ENCODE measurements at places on chromosomes 6 and 20.

DNA sequence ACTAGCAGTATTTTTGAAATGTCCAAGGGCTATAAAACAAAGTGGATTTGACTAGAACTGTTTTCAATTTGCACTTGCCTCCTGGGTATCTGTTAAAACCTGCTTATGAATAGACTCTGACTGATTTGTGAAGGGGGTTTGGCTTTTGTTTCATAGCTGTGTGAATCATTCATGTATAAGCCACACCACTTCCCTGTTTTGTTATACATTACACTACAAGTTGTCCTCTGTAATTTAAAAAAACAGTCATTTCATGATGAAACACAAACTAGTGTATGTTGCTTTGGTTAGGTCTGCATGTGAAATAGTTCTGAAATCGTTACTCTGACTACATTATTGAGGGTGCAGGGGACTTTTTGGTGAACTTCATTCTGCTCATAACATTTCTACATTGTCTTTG lies 121.7 kb downstream of the NKAIN2 start:
- no peak for DNase-seq

- DNase-seq: no peak
These were observed 12.0 kb downstream of the CD83 start for GRCh38 chr6:14129575-14129974.

GRCh38 chr20:38434301-38434741 lies 807 bp downstream of the SNHG17 start:
- no peak for DNase-seq

- DNase-seq: no peak
These were observed 105.4 kb downstream of the NOL4L start for GRCh38 chr20:32479697-32480171.

DNA sequence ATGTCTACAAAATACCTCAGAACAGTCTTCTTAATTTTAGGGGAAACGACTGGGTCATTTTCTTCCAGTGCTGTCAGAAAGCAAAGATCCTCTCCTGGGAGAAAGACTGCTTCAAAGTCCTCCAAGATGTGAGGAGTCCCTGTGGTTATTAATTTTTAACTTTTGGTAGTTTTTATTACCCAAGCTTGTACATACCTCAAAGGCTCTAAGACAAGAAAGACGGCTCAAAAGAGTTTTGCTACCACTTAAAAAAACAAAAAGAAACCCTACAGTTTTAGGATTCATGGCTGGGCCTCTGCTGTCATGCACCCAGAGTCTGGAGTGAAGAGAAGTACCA lies 56.1 kb upstream of the APCDD1L start:
- no peak for DNase-seq

DNA sequence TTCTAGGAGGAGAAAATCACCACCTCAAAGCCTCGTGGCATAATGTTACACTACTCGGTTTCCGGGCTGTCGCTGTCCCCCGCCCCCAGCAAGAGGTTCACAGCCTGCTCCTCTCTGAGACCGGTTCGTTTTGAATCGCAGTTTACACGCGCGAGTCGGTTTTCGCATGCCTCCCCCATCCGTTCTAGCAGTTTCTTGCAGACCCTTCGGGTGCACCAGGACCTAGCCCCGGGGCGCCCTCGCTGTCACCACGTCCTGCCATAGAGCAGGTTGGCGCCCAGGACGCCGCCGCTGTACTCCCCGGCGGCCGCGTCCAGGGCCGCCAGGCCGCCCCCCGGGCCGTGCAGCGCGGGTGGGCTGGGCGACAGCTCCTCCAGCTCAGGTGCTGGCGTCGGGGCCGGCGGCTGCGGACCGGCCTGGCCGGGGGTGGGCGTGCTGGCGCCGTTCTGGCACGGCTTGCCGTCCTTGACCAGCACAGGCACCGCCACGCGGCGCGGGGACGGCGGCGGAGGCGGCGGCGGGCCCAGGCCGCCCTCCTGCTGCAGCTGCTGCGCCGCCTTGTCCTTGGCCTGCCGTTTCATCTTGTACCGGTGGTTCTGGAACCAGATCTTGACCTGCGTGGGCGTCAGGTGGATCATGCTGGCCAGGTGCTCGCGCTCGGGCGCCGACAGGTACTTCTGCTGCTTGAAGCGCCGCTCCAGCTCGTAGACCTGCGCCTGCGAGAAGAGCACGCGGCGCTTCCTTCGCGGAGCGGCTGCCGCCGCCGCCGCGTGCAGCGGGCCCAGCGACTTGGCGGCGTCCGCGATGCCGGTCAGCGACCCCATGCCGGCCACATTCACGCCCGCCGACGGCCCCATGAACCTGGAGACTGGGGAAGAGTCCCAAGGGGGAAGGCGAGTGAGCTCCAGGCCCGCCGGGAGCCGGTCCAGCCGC lies 1.4 kb downstream of the NKX2-4 start:
- DNase-seq: no peak

GRCh38 chr6:34912715-34913464 lies 23.8 kb downstream of the ANKS1A start:
- DNase-seq: no peak

GRCh38 chr6:17015551-17016381 lies 86.1 kb upstream of the STMND1 start:
- DNase-seq: peak; percentile 84

DNA sequence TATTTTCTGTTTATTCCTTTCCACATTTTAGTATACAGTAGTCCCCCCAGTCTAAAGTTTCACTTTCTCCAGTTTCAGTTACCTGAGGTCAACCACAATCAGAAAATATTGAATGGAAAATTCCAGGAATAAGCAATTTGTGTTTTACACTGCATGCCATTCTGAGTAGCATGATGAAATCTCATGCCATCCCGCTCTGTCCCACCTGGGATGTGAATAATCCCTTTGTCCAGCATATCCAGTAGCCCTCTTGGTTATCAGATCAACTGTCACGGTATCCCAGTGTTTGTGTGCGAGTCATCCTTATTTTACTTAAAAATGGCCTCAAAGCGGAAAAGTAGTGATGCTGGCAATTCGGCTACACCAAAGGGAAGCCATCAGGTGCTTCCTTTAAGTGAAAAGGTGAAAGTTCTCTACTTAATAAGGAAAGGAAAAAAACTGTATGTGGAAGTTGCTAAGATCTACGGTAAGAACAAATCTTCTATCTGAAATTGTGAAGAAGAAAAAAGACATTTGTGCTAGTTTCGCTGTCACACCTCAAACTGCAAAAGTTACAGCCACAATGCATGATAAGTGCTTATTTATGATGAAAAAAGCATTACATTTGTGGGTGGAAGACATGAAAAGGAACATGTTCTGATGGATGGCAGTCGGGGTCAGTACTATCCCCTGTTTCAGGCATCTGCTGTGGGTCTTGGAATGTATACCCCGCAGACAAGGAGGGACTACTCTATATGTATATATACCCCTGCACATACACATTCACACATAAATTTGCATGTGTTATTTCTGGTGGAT lies 11.3 kb downstream of the NOX3 start:
- DNase-seq: no peak

DNA sequence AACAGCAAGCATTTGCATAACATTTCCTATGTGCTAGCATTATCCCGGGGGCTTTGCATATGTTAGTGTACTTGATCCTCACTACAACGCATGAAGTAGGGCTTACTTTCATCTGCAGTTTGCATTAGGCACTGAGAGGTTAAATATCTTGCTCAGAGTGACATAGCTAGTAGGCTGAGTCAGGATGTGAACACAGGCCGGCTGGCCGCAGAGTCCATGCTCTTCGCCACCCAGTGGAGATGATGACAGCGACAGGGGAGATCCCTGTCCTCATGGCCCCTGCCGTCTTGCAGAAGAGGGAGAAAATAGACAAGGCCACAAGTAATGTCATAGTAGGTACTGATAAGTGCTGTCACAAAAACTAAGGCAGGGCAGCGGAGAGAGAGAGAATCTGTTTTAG lies 46.9 kb downstream of the LYRM4 start:
- no peak for DNase-seq

DNA sequence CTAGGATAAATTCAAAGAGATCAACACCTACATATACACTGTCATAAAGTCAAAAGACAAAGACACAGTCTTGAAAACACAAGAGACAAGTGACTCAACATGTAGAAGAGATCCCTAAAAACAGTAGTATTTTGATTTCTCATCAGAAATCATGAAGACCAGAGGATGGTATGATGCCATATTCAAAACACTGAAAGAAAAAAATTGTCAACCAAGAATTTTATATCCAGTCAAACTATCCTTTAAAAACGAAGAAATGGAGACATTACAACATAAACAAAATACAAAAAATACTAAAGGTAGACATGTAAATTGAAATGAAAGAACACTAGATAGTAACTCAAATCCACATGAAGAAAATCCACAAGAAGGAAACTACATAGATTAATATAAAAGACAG lies 27.3 kb upstream of the HBS1L start:
- DNase-seq: no peak

GRCh38 chr6:134908906-134909516 lies 40.9 kb downstream of the ALDH8A1 start:
- no peak for DNase-seq

- no peak for DNase-seq
These were observed 139.7 kb downstream of the SYNDIG1 start for GRCh38 chr20:24608926-24609667.

DNA sequence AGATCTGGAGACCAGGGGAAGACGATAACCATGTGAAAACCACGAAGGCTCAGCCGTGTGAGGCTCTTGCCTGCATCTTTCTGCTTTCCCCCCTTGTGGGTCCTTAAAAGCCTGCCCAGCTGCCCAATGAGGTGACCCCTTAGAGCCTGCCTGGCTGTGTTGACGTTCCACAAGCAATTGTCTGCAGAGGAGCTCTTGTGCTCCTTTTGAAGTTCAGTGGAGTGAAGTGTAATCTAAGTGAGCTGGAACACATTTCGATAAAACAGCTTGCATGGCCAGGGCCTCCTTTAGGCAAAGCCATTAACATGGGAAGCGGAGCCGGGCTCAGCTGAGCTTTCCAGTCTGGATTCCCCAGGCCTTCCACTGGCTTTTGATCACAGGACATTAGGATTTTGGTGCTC lies 27.3 kb upstream of the TCP11 start:
- peak; percentile 65 for DNase-seq

- DNase-seq: no peak
These were observed 34.2 kb downstream of the TUBB2B start for GRCh38 chr6:3193102-3193849.

GRCh38 chr6:89413006-89413400 lies 930 bp upstream of the RRAGD start:
- no peak for DNase-seq

GRCh38 chr6:492816-493414 lies 101.4 kb downstream of the IRF4 start:
- no peak for DNase-seq

GRCh38 chr6:137290601-137291261 lies 71.5 kb upstream of the IFNGR1 start:
- no peak for DNase-seq

- no peak for DNase-seq
These were observed 265.7 kb downstream of the SOX4 start for GRCh38 chr6:21859193-21859735.

DNA sequence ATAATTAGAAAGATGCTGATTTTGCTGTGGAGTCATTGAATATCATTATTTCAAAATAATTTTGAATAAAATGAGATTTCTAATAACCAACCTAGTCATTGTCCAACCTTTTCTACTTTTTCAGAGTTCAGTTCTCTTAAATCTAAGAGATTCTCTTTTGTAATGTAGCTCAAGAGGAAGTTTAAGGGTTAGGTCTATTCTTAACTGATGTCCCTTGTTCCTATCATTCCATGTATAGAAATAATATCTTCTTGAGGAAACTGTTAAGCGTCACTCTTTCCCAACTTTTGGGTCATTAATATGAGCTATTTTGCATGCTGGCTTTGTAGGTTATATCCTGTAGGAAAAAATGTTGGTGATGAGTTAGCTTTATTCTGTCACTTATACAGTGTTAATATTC lies 27.0 kb downstream of the RNF144B start:
- no peak for DNase-seq

GRCh38 chr20:50145566-50145965 lies 8.0 kb downstream of the PEDS1 start:
- no peak for DNase-seq

DNA sequence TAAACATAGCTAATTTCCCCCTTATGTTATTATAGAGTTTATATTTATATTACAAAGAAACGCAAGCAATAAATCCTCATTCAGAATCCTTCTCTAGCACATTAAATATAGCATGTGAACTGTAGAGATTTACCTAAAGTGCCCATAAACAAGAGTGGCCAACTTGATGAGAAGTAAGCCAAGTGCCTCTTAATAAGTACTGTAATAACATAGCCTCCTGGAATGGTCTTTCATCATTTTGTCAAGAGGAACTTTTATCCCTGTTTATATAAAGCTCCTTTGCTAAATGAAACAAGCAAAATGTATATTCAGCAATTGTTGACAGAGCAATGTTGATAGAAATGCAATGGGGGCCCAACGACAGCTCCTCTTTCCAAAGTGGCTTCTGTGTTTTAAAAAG lies 195.0 kb downstream of the ARHGAP18 start:
- no peak for DNase-seq

GRCh38 chr20:56762401-56762800 lies 133.3 kb downstream of the TFAP2C start:
- no peak for DNase-seq

DNA sequence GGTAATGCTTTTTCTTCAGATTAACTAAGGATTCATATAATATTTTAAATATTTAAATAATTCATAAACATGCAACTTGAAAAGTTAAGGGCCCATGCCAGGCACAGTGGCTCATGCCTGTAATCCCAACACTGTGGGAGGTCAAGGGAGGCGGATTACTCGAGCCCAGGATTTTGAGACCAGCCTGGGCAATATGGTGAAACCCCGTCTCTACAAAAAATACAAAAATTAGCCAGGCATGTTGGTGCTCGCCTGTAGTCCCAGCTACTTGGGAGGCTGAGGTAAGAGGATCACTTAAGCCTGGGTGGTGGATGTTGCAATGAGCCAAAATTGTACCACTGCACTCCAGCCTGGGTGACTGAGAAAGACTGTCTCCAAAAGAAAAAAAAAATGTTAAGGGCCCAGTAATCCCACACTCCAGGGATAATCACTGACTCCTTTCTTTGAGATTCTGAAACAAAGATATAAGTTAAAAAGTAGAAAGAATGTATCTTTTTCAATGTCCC lies 7.9 kb upstream of the RIN2 start:
- DNase-seq: no peak

- no peak for DNase-seq
These were observed 23.9 kb downstream of the MYH7B start for GRCh38 chr20:34979366-34980153.

Data from suprapubic skin (tissue), 4 donors.